ENCODE measurements at places on chromosomes 6 and 20.

GRCh38 chr6:3017304-3017703 is 17.6 kb downstream of the NQO2 start:
- no peak for DNase-seq

DNA sequence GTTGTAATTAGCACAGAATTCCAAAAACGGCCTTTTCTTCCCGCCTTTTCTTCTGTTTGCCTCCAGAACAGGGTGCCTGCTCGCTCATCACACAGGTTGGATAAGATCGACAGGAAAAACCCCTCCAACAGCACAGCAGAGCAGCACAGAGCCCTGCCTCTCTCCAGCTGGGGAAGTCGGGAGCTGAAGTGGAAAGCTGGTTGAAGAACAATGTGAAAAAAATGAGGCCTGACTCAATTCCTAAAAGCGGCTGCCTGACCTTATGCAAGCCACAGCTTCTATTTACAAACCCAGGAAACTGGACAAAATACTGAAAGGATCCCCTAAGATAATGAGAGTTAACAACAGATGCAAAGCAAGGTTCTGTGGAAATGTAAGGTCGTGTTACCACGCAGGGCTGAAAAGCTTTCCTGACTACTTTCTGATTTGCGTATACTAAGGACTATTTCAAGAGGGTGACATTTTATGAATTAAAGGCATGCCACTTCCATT is 116.9 kb downstream of the TTLL2 start:
- no peak for DNase-seq

GRCh38 chr6:11384531-11385309 is 152.3 kb upstream of the NEDD9 start:
- no peak for DNase-seq

DNA sequence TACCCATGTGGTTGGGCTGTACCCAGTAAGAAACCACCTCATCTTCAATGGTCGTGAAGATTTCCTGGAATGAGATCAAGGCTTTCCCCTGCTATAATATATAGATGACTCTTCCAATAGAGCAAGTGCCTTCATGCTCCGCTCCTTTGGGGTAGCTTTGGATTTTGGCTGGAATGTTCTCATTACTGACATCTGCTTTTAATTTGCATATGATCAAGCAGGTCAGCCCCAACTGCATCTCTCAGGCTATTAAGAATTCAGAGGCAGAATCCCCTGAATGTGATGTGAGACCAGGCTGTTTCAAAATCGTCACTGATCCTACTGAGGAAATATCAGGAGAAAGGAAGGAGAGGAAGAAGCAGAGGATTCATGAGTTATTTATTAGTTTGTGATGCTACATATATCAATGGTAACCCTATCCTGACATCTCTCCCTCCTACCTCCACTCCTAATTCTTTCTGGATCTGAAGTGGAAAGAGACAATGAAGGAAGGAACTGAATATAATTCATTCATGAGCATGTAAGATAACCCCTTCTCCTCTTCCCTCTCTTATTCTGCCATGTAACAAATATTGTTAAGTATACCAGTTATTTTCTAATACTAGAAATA is 47.6 kb upstream of the FUCA2 start:
- no peak for DNase-seq

DNA sequence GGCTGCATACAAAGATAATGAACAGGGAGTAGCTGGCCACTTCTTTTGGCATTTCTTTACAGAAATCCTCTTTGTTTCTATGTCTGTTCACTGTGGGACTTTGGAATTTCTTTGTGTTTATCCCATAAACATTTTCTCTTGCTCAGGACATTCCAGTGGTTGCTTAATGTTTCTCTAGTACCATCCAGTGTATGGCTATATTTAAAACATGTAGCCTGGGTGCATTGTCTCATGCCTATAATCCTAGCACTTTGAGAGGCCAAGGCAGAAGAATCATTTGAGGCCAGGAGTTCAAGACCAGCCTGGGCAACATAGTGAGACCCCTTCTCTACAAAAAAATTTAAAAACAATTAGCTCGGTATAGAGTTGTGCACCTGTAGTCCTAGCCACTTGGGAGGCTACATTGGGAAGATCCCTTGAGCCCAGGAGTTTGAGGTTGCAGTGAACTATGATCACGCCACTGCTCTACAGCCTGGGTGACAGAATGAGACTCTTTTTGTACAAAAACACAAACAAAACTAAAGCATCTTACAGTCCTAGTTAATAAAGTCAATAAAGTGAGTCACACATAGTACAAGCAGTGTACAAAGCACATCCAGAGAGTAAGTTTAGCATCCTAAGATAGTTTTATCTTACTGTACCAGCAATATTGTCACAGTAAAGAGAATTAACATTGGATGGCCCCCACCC is 63.3 kb downstream of the ZFAND3 start:
- DNase-seq, result no peak

DNA sequence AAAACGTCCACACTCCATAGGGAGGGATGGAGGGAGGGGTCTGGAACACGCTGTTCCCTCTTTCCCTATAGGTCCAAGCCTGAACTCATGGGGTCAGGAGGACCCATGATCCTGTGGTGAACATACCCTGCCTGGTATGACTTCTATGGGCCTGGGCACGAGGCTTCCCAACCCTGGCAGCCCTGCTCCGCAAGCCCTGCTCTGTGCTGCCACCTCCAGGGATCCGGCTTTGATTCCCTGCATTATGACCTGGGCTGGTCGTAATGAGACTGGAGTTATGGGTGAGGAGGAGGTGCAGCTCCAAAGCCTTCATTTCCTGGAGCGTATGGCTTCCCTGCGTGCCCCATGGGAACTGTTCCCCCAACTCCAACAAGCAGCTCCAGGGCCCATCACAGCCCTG is 54.9 kb downstream of the CDH22 start:
- DNase-seq, result no peak

DNA sequence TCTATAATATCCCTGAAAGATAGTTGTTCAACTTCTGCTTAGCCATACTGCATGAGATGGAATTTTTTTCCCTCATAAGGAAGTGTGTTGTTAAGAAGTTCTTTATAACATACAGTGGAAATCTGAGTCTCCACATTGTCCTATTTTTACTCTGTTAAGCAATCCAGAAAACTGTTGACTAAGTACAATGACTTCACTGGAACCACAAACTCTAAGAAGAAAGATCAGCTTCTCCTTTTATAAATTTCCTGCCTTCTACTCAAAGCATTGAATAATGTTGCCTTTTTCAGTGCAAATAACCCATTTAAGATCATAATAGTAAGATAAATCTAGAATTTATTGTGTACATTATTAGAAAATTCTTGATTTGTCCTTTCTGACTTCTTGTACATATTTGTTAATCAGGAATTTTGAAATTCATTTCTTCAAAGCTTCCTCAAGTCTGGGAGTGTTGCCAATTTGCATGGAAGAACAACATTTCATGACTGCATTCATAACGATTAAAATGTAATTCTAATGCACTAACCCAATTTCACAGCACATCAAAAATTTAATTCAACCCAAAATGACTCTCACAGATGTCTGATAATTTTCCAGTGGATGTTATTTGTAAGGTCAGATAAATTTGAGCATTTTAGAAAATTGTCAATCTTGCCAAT is 45.6 kb upstream of the ANKEF1 start:
- DNase-seq, result no peak

DNA sequence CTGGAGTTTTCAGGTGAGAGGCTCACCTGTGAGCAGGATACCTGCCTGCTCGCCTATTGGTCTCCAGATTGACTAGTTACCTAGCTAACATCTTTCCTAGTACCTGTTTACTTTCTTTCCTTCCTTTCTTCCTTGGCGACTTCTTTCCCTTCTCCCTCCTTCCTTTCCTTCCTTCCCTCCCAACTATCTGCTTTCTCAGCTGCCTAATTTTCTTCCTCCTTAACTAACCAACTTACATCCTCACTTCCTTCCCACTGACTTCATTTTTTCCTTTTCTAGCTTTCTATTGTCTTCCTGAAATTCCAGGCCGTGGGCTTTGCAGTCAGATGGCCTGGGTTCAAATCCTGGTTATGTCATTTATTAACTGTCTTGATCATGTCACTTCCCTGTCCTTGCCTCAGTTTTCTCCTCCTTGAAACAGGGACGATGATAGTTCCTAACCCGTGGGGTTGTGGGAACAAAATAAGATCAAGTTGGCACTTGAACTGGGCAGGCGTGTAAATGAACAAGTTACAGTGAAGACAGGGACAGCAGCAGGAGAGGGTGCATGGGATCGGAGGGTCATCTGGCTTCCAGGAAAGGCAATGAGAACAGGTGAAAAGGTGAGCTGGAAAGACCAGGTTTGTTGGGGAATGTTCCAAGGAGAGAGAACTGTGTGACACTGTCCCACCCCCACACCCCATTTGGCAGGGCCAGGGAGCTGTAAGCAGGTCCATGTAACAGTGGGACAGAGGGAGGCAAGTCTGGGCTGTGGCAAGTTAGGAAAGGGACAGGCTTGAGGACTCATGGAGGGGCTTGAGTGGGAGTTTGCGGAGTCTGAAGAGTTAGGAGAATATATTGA is 540 bp downstream of the SGK2 start:
- no peak for DNase-seq

GRCh38 chr6:152401978-152402377 is 235.2 kb downstream of the SYNE1 start:
- no peak for DNase-seq

GRCh38 chr6:87754828-87755227 is 52.8 kb upstream of the AKIRIN2 start:
- no peak for DNase-seq

DNA sequence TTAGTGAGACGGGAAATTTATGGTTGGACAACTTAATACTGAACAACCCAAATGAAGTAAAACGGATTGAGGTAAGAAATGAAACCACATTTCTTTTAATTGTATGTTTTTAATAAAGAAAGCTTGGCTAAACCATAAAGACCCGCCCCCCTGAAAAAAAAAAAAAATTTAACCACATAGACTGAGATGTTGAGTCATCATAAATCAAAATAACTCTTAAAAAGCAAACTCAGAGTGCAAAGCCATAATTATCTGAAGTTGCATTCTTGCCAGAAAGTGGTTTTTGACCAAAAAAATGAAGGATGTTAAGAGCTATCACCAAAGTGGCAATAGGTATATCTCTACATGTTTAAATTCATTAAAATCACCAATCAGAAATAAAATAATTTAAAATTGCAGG is 101.8 kb upstream of the COL21A1 start:
- DNase-seq, result no peak

DNA sequence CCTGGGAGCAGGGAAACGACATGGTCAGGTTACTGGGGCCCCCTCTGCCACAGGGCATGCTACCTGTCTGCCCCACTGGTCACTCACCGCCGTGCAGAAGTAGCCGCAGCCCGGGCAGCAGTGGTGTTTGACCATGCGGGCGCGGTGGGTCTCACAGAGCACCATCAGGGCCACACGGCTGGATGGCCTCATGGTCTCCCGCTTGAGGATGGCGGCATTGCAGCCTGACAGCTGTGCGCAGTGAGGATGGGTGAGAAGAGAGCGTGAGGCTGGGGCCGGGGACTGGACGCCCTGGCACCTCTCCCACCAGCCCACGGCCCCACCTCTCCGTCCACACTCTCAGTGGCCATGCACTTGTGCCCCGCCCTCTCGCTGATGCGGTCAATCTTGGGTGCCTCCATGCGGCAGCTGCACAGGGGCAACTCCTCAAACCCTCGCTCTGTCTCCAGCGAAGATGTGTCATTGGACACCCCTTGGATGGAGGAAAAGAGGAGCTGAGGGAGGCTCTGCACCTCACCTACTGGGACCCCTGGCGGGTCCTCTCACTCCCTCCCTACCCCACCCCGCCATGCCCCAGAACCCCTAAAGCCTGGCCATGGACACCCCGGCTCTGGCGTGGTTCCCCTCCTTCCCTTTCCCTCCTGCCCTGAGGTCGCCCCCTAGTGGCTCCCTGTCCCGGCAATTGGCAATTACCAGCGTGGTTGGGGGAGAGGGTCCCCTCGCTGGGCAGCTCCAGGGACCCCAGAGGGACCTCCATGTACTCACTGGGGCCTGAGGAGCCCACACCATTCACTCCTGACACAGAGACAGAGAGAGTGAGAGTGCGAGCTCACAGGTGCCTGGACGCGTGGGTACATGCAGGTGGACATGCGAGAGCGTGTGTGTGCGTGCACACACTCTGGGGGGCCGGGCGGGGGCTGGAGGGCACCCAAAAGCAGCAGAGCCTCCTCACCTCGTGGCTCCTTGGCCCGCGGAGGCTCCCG is 8.9 kb downstream of the EHMT2 start:
- DNase-seq, result no peak

GRCh38 chr20:8304124-8304816 is 172.2 kb downstream of the PLCB1 start:
- no peak for DNase-seq

GRCh38 chr6:97189767-97190166 is 93.2 kb downstream of the MMS22L start:
- DNase-seq, result no peak

DNA sequence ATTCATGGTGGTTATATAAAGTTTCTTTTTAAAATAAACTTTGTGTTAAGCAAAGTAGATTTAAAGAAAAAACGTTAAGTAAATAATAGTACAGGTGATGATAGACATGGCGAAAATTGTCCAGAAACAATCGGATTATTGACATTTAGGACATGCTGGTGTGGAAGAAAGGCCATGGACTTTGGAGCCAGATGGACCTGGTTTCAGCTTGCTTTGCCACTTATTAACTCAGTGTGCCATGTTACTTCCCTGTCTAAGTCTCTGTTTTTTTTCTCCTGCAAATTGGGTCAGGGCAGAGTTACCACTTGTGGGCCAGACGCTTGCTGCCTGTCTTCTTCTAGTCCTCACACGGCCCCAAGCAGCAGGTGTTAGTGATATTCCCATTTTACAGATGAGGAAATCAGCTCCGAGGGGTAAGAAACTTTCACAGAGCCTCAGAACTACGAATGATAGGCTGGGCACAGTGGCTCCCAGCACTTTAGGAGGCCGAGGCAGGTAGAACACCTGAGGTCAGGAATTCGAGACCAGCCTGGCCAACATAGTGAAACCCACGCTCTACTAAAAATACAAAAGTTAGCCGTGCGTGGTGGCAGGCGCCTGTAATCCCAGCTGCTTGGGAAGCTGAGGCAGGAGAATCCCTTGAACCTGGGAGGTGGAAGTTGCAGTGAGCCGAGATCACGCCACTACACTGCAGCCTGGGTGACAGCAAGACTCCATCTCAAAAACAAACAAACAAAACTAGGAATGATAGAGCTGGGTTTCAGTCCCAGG is 12.4 kb downstream of the KIF3B start:
- DNase-seq, result no peak

- DNase-seq, result no peak
Measured at GRCh38 chr20:24506696-24507095, 37.3 kb downstream of the SYNDIG1 start.

DNA sequence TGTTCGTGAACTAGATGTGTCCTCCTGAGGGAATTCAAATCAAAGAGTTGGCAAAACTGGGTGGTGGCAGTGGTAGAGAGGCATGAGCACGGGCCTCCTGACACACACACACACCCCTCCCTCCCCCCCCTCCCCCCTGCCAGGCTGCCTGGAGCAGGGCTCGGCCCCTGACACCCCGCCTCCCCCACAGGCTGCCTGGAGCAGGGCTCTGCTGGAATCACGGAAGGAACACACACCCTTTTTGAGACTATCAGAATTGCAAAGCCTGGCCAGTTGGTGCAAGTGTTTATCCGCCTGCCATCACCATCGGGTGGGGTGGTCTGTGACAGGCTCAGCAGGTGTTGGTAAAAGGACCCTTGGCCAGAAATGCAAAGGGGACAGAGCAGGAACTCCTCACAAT is 59.0 kb downstream of the FAM120B start:
- no peak for DNase-seq

DNA sequence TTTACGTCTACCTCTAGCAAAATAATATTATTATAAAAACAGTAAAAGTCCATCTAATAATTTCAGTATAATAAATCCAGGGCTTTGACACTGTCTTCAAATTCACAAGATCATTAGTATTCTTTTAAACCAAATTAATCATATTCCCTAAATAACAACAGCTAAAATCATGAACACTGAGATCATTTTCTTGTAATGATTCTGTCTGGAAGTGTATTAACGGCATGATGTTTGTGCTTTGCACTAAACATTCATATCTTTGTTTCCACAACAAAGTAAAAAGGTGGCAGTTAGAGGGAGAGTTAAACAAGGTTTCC is 18.8 kb downstream of the HIVEP2 start:
- no peak for DNase-seq

All from stimulated activated CD4-positive, alpha-beta T cell treated with anti-CD3 and anti-CD28 coated beads, Interleukin-1b, Interleukin-23, amount 100 ng/mL, for 1 hour (primary cell).